ENCODE measurements at places on chromosomes 16 and 17. TPM values are rescaled to one million over a fixed set of nuclear protein-coding genes. Genes with fewer than 3 reads are reported as not detected.

The GP1BA gene
- not detected for total RNA-seq

The KRTAP4-16 gene
- total RNA-seq, result not detected

DNA sequence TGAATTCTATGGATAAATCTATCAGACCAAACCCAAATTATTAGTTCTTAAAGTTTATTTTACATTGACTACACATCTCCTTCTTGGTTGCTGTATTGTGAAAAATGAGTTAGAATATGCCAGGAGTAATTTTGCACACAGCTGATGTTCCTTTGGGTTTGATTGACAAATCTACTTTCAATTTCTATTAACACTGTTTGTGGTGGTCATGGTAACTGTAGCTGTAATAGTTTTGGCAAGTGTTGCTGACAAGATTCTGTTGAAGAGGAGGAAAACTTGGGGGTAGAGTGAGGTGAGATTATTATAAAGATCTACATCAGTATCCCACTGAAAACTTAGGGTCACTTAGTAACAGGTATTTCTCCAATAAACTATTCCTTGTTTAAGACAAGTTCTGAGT is 30.3 kb downstream of the MRTFB start:
- DNase-seq, result no peak

GRCh38 chr16:48535831-48536613 is 74.0 kb downstream of the N4BP1 start:
- no peak for DNase-seq

DNA sequence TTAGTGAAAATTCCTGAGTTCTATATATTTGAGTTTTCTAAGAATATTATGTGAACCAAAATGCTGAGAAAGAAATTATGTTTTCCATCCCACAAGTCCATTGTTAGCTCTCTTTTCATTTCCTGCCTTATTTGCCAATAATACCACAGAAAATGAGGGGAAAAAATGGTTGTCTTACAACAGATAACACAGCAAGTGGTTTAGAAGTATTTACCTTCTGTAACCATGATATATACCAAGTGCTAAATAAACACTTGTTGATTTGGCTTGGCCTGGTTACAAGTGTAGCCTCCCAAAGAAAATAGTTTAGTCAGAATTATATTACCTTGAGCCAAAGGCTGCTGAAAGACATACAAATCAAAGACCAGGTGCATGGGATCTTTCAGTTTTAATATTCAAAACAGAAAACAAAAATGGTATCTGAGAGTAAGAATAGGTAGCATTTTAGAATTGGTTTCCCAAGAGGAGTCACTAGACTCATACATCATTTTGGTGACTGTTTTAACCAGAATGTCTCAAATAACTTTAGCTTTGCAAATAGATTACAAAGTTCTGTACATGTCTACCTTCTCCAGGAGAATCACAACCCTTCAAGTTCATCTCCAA is 439.8 kb upstream of the DYNLRB2 start:
- DNase-seq, result no peak

DNA sequence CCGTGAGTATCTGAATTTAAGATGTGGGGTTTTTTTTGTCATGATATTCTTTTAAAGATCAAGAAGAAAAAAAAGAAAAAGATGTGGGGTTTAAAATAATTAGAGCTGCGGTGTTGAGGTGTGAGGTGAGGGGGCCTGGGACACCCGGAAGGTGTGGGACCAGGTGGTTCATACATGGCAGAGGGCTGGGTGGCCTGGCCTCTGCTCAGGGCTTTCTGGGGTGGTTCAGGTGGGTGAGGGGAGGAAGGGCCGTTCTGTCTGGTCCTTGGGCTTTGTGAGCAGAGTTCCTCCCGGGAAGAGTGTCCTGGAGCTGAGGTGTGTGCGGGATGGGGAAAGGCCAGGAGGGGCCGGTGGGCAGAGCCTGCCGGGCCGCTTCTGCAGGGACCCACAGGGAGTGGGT is 5.0 kb downstream of the PRSS27 start:
- no peak for DNase-seq

DNA sequence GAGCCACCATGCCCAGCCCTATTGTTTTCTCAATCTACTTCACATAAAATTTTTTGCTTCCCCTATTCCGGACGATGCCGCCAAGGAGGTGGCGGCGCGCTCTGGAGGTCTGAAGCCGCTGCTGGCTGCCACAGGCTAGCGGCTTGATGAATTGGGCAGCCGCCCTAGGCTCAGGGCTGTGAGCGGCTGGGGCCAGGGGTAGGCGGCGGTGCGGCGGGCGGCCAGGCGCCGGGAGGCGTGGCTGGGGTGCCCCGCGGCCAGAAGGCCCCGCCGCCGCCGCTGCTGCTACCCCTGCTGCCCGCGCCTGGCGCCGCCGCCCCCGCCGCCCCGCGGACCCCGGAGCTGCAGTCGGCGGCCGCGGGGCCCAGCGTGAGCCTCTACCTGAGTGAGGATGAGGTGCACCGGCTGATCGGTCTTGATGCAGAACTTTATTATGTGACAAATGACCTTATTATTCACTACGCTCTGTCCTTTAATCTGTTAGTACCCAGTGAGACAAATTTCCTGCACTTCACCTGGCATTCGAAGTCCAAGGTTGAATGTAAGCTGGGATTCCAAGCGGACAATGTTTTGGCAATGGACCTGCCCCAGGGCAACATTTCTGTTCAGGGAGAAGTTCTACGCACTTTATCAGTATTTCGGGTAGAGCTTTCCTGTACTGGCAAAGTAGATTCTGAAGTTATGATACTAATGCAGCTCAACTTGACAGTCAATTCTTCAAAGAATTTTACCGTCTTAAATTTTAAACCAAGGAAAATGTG is 41.7 kb downstream of the ANKFY1 start:
- no peak for DNase-seq

- DNase-seq, result no peak
Measured at GRCh38 chr17:75019146-75019545, 6.7 kb downstream of the MRPL58 start.

DNA sequence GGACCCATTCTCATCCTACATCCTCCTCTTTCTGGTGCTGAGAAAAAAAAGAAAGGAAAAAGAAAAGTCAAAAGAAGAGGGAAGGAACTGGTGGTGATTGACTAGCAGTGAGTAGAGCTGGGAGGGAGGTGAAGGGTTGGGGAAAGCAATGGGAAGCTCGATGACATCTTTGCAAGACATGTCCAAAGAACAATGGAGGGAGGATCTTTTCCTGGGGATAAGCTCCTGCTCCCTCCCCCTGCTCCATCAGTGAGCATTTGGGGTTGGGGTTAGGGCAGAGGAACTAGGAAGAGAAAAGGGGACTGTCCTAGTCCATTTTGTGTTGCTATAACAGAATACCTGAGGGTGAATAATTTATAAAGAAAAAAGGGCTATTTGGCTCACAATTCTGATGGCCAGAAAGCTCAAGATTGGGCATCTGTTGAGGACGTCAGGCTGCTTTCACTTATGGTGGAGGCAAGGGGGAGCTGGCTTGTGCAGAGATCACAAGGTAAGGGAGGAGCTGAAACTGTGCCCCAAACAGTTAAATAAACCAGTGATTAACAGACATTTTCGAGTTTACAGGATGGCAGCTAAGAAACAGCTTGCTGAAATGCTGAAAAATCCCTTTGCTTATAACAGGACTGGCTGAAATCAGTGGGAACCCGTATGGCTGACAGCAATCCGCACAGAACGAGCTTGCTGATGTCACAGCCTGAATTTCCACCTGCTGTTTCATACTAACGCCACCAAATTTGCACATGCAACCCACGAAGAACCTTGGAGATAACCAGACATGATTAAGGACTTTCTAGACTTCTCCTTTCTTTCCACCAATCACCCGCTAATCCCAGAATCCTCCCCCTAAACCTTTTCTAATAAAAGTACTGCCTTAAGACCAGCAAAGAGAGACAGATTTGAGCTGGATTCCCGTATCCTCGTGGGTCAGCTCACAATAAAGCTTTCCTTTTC is 1.6 kb upstream of the ODF4 start:
- no peak for DNase-seq

Measured in naive thymus-derived CD8-positive, alpha-beta T cell (primary cell).